H54 (cell line): ENCODE measurements at places on chromosomes 7 and 10.

DNA sequence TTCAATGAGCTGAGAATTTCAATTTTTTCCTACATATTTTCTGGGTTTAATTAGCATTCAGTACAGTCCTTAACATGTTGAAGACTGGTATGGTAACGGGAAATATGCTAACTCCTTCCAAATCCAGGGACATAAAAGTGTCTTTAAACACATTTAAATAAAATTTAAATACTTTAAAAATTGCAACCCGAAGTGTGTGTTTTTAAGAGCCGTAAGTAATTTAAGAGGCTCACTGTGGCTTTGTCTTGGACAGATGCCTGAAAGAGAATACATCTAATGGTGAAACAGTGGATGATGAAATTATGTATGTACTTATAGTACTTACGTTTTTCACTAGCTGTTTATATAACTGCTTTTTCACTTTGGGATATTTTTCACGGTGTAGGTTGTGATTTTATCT, 687.3 kb upstream of the CELF2 start:
- DNase-seq: no peak

- no peak for DNase-seq
These were observed 117.1 kb upstream of the DPP6 start for GRCh38 chr7:153935095-153935494.

- peak; percentile 78 for DNase-seq
These were observed 598 bp upstream of the ZEB1 start for GRCh38 chr10:31318382-31318853.

- DNase-seq: no peak
These were observed 317.0 kb downstream of the BMPER start for GRCh38 chr7:34222316-34222715.

- DNase-seq: no peak
These were observed 631.9 kb upstream of the ANKRD30A start for GRCh38 chr10:36493516-36493880.
